H1 (cell line): ENCODE measurements at places on chromosomes 2 and 18. TPM values are rescaled to one million over a fixed set of nuclear protein-coding genes. Genes with fewer than 3 reads are reported as not detected.

Gene MTCL1
- total RNA-seq = 60.8 and 62.0 TPM in 2 replicates

Gene CCDC68
- total RNA-seq = 0.80 and 0.92 TPM in 2 replicates

- no peak for DNase-seq
- H3K27ac ChIP-seq = no peak overlapping the region
- H3K4me1 ChIP-seq = no peaks in the 10 kb centered on the region
- H3K4me3 ChIP-seq = no peak overlapping the region
Observed at GRCh38 chr2:34848132-34848531, 1249.0 kb upstream of the FAM98A start.

GRCh38 chr2:154537024-154537423 lies 161.5 kb upstream of the KCNJ3 start:
- DNase-seq = no peak
- H3K36me3 ChIP-seq = no peaks in the 10 kb centered on the region

DNA sequence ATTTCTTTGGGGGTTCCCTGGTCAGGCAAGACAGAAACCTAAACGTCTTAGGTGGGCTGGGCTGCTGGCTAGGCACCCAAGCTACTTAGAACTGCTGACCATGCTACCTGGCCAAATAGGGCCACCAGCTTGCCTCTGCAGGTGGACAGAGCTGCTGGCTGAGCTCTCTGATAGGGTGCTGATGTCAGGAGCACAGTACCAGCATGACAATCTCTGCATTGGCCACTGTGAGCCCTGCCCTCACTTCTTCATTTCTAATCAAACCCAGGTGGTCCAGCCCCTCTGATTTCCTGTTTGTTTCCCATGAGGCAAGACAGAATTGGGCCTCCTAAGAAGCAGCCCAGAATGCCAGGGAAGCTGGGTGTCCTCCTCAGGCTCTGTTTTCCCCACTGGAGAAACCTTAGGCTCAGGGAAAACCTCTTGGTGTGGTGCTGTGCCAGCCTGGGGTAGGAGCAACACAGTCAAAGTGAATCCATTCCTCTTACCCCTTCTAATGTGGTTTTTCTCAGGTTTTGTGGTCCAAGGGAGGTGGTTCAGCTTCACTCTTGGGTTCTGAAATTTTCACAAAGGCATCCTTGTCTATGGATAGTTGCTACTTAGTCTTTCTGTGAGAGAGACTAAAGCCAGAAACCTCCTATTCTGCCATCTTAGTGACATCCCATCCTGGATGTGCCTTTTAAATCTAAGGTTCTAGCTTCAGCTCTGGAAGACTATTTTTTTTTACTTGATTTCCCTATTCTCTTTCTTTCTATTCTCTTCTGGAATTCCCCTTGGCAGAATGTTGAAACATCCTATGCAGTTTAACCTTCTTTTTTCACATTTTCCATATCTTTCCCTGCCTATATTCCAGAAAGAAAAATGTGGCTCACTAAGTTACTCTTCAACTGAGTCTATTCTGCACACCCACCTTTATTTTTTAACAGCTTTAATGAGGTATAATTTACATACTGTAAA lies 15.2 kb downstream of the SP100 start:
- H3K27me3 ChIP-seq = no peaks in the 10 kb centered on the region
- DNase-seq = no peak
- no peaks in the 10 kb centered on the region for H3K36me3 ChIP-seq

GRCh38 chr2:226984750-226985582 lies 149.1 kb downstream of the RHBDD1 start:
- H3K27ac ChIP-seq = no peak overlapping the region
- no peaks in the 10 kb centered on the region for H3K27me3 ChIP-seq
- no peak overlapping the region for H3K4me3 ChIP-seq
- no peaks in the 10 kb centered on the region for H3K36me3 ChIP-seq
